Stimulated activated CD4-positive, alpha-beta T cell treated with anti-CD3 and anti-CD28 coated beads, Interleukin-1b, Interleukin-23, amount 100 ng/mL, for 48 hours (primary cell): ENCODE measurements at places on chromosomes 11 and 22.

DNA sequence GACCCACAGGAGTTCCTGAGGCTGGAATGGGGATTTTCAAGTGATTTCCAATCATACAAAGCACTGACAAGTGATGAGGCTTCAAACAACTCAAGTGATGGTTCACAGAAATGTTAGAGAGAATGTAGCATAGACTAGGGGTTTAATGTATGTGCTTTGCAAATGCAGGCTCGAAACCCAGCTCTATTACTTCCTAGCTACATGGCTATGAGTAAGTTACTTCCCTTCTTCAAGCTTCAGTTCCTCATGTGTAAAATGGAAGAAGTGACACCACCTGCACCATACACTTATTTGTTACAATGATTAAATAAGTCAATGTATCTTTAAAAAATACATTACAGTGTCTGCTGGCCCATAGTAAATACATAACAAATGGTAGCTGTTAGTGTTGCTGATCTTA is 139.8 kb downstream of the CCDC81 start:
- DNase-seq: no peak

- DNase-seq: no peak
Measured at GRCh38 chr11:71342116-71342515, 89.7 kb upstream of the SHANK2 start.

DNA sequence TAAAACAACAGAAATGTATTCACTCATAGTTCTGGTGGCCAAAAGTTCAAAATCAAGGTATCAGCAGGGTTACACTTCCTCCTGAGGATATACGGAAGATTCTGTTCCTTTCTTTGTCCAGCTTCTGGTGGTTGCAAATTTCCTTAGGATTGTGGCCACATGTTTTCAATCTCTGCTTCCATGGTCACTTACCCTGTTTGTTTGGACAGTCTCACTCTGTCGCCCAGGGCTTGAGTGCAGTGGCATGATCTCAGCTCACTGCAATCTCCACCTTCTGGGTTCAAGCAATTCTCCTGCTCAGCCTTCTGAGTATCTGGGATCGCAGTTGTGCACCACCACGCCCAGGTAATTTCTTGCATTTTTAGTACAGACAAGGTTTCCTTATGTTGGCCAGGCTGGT is 534.3 kb downstream of the KCNA4 start:
- DNase-seq: no peak

DNA sequence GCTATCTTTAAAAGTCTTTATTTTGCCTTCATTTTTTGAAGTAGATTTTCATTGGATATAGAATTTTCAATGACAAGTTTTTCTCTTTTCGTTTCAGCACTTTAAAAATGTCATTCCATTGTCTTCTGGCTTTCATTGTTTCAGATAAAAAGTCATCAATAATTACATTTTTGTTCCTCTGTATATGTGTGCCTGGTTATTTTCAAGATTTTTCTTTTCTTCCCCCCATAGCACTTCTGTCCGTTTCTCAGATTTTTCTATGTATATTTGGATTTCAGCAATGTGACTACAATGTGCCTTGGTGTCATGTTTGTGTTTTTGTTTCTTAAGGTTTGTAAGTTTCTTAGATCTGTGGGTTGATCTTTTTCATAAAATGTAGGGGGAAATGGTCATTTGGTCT is 66.3 kb upstream of the HSD17B12 start:
- no peak for DNase-seq

GRCh38 chr22:23652286-23652685 is 20.2 kb upstream of the DRICH1 start:
- DNase-seq: no peak

GRCh38 chr11:116539211-116539610 is 233.6 kb downstream of the BUD13 start:
- DNase-seq: no peak

DNA sequence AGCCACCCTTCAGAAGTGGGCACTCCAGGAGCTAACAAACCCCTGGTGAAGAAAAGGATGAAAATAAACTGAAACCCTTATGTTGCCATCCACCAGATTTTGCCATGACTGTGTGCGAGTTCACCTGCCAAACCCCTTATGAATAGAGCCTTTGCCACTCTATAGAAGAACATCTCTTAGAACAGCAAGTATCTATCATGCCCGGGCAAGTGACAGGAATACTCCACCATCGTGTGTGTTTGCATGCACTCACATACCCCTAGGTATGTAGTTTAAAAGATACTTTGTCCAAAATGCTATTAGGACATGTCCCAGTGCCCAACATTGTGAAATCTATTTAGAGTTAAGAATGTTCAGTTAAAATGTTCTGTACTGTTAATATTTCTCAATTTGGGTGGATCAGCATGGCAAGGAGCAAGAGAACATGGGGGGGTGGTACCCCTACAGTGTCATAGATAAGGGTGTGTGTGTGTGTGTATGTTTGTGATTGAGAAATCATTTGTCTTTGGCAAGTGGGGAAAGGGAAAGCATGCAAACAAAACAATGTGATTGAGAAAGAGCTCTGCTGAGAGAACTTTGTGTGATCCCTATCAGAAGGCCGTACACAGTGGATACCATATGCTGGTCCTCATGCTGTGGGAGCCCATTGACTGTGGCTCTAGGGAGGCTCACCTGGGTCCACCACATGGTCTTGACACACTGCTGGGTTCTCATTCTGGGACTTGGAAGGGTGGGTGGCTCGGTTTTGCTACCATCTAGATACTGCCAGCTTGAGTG is 94.9 kb downstream of the ZBTB16 start:
- DNase-seq: no peak

DNA sequence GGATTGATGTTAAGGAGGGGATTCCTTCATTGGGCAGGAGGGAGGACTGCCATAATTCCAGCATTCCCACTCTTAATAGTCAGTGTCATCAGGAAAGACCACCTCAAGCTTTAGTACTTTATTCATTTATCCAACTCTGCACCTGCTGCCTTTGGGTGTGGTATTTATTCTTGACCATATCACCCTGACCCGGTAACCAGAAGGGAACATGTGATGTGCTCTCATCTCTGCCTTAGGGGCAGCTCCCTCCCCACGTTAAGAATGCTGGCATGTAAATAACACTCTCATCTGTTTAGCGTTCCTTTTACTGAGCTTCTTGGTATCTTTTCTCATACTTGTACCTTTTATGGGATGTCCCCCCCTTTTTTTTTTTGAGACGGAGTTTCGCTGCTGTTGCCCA is 7.7 kb downstream of the CAT start:
- DNase-seq: no peak

DNA sequence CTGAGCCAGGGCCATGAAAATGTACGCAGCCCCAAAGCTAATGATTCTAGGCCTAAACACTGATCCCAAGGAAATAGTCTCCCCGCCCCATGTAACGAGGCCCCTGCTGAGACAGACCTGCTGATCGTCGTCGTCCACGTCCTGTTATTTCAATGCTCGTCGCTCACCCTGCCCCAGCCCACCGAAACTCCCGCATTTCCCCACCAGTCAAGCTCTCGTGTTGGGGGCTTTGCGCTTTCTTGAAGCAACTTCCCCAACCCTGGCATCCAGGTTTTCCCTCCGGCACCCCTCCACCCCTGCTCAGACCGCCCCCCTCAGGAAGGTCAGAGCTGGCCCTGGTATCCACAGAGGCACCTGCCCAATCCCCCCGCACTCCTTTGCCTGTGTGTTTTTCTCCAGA is 58.8 kb upstream of the LINC01488 start:
- no peak for DNase-seq

- no peak for DNase-seq
Measured at GRCh38 chr11:126857860-126858808, 142.4 kb downstream of the KIRREL3 start.

DNA sequence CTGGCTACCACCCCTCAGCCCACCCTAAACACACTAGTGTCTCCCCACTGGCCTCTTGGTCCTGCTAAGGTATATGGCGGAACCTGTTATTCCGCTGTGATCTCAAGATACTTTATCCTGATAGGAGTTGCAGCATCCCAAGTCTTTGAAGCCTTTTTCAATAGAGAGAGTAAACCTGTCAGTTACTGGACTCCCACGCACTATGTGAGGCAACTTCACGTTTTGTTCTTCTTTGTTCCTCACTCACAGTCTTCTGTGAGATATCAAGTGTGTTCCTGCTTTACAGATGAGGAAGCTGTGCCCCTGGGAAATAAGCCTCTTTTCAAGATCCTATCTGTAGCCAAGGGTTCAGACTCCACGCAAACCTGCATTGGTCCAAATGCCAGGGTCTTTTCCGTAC is 127.8 kb downstream of the MYO18B start:
- no peak for DNase-seq

GRCh38 chr11:86063536-86063935 is 5.3 kb downstream of the PICALM start:
- DNase-seq: no peak

DNA sequence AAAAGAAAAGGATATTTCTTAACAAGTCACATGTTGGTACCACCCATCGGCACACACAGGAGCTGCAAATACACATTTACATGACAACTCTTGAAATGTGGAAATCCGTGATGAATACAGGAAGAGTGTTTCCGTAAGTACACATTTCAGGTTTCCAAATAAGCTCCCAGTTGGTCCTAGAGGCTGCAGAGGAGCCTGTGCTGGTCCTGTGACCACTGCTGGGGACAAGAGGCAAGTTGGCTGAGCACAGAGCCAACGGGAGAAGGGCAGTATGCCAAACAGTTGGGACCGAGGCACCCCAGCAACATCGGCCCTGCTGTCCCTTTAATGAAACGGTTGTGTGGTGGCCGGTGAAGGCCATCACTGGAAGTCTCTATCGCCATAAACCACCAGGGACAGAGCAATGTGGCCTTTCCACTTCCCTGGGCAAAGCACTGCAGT is 38.5 kb upstream of the ARFGAP3 start:
- no peak for DNase-seq

DNA sequence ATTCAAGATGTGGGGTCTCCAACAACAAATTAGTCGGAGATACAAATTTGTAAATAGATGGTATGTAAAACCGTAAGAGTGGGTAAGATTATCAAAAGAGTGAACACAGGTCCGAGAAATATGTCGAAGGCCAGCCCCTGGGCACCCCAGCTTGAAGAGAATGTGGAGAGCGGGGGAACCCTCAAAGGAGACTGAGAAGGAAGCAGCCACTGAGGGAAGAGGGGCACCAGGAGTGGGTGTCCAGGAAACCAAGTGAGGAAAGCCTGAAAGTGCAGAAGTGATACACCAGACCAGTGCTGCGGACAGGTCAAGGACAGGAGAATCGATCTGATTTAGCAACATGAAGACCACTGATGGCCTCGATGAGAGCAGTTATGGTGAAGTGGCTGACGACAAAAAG is 14.4 kb downstream of the APOL5 start:
- no peak for DNase-seq
